Mesenteric fat pad (tissue), 1 donor: ENCODE measurements at places on chromosomes 13 and 19. TPM values are rescaled to one million over a fixed set of nuclear protein-coding genes. Genes with fewer than 3 reads are reported as not detected.

The FAM98C gene
- total RNA-seq: 11.8 TPM

The RNF17 gene
- 0.58 TPM for total RNA-seq

The ATP5F1D gene
- 189 TPM for total RNA-seq

The SIAH3 gene
- total RNA-seq: not detected

The KLK12 gene
- not detected for total RNA-seq

The HSD17B14 gene
- 9.4 TPM for total RNA-seq

GRCh38 chr19:38650172-38650775 lies 2.8 kb downstream of the ACTN4 start:
- no peak for DNase-seq

GRCh38 chr13:105048677-105049076 lies 1486.8 kb downstream of the EFNB2 start:
- DNase-seq: no peak

- no peak for DNase-seq
Observed at GRCh38 chr19:15614507-15615379, at the start of gene CYP4F8. Gene CYP4F8, plus strand, starts transcription at chr19:15615218. Its CDS starts 399 bp downstream, at chr19:15615617.

GRCh38 chr19:31154021-31154420 lies 195.2 kb downstream of the TSHZ3 start:
- DNase-seq: no peak

- no peak for DNase-seq
Observed at GRCh38 chr13:30718661-30719524, 16.4 kb upstream of the ALOX5AP start.

- DNase-seq: no peak
Observed at GRCh38 chr19:15038294-15038693, 11.0 kb upstream of the CASP14 start.
